ENCODE measurements at places on chromosomes 6 and 20.
A peak's percentile ranks its signal among the peaks of the same experiment; 100 is the strongest.

GRCh38 chr20:50980071-50980681 is 21.6 kb downstream of the MOCS3 start:
- ATAC-seq = peak; percentile 75

- ATAC-seq = no peak
Measured at GRCh38 chr20:4113615-4114603, 98.6 kb upstream of the RNF24 start.

DNA sequence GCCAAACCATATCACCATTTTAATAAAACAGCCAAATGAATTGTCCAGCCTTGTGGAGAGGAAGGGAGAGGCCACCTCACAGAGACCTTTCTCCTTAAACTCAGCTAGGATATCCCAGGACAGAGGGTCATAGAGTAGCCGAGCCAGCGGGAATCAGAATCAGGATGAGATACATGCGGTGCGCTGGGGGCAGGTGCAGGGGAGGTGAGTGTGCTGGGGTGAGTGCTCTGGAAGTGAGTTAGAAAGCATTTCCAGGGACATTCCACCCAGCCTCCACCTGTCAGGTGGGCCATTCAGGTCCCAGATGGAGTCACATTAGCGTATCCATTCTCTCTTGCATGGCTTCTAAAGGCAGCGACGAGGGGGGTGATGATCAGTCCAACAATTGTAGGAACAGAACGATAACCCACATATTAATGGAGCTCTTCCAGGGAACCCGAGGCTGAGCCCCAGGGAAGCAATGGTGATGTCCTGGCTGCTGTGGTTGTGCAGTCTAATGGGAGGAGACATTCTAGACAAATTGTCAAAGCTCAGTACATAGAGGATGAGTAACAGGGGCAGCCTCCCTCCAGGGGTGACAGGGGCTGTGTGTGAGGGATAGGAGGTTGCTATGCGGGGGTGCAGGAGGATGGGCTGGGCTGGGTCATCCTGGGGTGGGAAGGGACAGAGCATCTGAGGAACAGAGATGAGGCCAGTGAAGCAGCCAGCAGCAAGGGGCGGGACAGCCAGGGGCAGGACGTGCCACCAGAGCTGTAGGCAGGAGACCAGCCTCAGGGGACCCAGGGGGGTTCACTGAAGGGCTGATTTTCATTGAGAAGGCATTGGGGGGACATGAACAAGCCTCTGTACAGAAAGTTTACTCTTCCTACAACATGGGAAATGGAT is 88.7 kb upstream of the FRMD1 start:
- ATAC-seq = no peak

GRCh38 chr20:44104798-44105517 is 82.0 kb downstream of the JPH2 start:
- ATAC-seq = peak; percentile 48

- ATAC-seq = no peak
Measured at GRCh38 chr6:163226836-163227485, 187.6 kb upstream of the QKI start.
